Sciatic nerve (tissue), 2 donors: ENCODE measurements at places on chromosomes 1 and 21.

DNA sequence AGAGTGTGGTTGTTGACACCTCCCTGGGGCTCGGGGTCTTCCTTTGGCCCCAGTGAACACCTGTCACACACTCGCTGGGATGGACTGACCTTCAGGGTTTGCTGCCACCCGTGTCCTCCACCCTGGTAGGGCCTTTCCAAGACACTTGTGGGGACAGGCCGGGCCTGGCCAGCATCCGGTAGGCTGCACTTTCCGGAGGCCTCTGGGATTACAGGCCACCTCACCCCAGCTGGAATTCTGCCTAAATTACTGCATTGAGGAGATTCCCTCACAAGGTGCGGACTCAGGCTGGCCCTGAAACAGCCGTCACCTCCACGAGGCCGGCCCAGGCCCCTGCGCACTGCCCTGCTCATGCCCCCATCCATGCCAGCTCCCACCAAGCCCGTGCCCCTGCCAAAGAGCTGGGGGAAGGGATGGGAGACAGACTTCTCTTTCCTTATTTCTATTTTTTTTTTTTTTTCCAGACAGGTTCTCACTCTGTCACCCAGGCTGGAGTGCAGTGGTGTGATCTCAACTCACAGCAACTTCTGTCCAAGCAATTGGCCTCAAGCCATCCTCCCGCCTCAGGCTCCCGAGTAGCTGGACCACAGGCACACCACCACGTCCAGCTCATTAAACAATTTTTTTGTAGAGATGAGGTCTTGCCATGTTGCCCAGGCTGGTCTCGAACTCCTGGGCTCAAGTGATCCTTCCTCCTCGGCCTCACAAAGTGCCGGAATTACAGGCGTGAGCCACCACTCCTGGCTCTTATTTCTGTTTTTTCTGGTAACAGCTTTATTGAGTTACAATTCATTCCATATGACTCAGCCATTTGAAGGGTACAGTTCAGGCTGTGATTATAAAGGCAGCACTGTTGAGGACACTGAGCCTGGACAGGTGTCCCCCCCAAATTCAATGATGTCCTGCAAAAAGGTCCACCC is 11.3 kb downstream of the CSTB start:
- DNase-seq: no peak

GRCh38 chr1:43241413-43241836 is 28.4 kb upstream of the TMEM125 start:
- DNase-seq: no peak

DNA sequence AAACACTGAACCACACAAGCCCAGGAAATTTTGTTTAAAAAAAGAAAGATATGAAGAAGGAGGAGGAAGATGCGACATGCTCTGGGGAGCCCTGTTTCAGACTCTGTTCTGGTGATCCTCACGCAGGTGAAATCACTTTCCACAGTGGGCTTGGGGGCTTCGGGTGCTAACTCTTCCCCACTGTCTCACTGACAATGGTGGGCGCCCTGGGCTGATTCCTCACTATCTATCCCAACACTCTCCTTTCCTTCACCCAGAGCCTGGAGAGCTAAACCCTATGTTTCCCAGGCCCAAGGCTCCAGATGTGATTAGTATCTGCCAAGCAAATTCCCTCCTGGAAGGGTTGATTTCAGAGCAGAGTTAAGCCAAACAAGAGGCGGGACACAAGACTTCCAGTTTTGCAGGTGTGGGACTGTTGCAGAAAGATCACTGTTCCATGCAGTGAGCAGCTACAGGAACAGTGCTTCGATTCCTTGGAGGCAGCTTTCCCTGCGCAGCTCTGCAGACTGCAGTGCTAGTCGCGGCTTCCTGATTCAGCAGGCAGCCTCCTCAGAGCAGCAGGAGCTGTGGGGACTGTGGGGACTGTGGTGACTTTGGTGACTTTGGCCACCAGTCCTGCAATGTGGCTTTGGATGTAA is 168.3 kb downstream of the RHOU start:
- DNase-seq: no peak

- no peak for DNase-seq
Measured at GRCh38 chr21:28086861-28087581, 905.7 kb downstream of the LTN1 start.

GRCh38 chr1:76998582-76999223 is 131.4 kb downstream of the ST6GALNAC5 start:
- DNase-seq: no peak

GRCh38 chr1:193355178-193355577 is 168.8 kb upstream of the B3GALT2 start:
- DNase-seq: no peak

- DNase-seq: no peak
Measured at GRCh38 chr21:36628761-36629460, 70.0 kb upstream of the SIM2 start.

GRCh38 chr1:53860967-53861411 is 22.9 kb upstream of the NDC1 start:
- DNase-seq: no peak

DNA sequence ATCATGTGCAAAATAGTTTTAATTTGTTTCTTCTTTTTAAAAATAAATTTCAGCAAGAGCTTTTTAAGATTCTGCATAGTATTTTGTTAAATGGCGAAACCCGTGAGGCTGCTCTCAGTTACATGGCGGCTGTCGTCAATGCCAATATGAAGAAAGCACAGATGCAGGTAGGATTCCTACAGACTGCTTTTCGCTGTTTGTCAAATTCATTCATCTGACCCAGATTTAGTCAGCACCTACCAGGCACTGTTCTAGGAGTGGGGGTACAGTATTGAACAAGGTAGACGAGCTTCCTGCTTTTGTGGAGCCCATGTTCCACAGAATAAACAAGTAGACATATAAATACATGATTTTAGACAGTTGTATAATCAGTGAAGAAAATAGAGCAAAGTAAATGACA is 78.1 kb upstream of the KIF1B start:
- no peak for DNase-seq

- DNase-seq: no peak
Measured at GRCh38 chr1:236795757-236796667, 920 bp downstream of the MTR start.

- no peak for DNase-seq
Measured at GRCh38 chr1:44881011-44881632, 38.1 kb upstream of the PTCH2 start.

DNA sequence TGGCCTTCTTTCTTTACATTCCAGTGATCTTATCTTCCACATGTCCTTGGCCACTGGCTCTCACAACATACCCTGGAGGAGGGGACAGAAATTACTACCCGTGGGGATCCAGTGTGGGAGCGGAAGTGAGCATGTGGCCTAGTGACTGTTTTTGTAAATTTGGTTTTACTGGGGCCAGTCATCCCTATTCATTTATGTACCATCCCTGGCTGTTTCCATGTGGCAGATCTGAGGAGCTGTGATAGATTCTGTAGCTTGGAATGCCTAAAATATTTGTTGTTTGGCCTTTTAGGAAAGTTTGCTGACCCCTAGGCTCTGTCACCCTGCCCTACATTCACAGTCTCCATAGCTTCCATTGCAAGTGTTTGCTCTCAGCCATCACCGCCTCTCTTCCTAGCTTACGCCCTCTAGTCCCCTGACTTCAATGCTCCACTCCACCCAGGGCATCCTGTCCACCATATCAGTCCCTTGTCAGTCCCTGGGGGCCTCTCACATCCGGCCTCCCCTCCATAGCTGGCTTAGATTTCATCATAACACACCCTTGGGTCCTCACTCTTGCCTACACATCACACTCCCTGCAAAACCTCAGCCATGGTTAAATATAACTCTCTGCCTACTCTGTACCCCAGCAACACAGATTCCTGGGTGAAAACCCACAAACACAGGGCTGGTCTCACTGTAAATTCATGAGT is 25.8 kb downstream of the DHCR24 start:
- no peak for DNase-seq

GRCh38 chr1:219703368-219703639 is 90.4 kb upstream of the ZC3H11B start:
- no peak for DNase-seq

DNA sequence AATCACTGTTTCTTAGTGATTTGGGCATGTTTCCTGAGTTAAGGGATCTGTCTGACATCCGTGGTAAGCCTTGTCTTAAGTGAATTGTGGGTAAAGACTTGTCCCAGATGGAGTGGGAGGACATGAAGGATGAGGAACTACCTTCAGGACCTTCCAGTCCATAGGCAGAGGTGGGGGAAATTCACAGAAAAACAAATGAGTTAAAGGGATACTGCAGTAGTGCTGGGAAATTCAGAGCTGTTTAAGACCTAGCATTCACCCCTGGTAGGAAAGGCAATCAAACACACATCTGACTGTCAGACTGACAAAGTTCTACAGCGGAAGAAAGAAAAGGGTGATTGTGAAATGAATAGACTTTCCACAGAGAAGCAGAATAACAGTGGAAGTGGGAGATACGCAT is 3.0 kb downstream of the GNAT2 start:
- DNase-seq: no peak

DNA sequence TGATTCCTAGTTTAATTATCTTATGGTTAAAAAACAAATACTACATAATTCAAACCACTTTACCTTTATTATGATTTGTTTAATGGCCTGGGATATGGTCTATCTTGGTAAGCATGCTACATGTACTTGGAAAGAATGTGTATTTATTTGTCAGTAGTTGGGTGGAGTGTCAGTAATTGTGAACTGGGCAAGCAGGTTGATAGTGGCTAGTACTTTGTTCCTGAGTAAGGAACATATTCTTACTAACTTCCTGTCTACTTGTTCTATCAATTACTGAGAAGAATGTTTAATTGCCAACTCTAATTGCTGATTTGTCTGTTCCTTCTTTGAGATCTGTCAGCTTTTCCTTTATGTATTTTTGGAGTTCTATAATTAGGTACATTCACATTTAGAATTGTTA is 49.2 kb upstream of the ABCG1 start:
- DNase-seq: no peak

DNA sequence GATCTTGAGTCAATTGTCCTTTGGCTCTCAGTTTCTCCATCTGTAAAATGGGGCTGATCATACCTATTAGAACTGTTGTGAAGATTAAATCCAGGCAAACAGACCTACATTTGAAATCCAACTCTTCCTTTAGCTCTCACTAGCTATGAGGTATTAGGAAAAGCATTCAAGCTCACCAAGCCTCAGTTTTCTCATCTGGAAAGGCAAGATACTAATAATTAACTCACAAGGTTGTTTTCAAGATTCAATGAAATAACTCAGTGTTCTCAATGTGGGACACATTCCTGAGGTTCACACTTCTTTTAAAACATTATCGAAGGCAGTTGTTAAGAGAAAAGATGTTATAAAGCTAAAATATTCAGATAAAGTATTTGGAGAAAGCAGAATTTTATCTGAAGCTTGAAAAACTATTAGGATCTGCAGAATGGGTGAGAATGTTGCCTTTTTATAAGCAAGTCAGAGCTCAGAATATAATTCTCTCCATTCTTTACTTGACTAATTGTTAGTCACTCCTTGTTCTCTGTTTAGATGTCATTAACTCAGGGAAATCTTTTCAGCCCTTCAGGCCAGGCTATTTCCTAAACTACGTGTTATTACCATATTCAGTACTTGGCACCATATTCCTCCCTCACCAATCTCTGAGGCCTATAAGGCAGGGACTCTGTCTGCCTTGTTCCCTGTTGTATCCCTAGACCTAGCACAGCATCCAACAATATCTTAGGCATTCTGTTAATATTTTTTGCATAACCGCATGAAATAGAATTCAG is 72.0 kb upstream of the VAV3 start:
- DNase-seq: no peak

- no peak for DNase-seq
Measured at GRCh38 chr21:29230551-29231261, 68.0 kb upstream of the BACH1 start.

DNA sequence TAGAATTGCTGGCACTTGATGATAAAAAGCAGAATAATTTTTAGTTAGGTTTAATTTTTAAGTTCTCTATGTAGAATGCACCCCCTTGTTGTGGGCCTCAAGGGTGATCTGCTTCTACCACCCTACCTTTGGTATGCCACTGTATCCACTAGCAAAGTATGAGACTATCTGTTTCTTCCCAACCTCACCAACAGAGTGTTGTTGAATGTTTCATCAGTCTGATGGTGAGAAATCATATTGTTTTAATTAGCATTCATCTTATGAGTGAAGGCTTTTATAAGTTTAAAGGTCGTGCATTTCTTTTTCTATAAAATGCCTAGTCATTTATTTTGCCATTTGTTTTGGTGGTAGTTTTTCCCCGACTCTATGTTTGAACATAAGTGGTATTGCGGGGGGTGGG is 141.0 kb downstream of the MAGI3 start:
- no peak for DNase-seq

- DNase-seq: no peak
Measured at GRCh38 chr1:111802110-111802509, 46.4 kb downstream of the DDX20 start.

DNA sequence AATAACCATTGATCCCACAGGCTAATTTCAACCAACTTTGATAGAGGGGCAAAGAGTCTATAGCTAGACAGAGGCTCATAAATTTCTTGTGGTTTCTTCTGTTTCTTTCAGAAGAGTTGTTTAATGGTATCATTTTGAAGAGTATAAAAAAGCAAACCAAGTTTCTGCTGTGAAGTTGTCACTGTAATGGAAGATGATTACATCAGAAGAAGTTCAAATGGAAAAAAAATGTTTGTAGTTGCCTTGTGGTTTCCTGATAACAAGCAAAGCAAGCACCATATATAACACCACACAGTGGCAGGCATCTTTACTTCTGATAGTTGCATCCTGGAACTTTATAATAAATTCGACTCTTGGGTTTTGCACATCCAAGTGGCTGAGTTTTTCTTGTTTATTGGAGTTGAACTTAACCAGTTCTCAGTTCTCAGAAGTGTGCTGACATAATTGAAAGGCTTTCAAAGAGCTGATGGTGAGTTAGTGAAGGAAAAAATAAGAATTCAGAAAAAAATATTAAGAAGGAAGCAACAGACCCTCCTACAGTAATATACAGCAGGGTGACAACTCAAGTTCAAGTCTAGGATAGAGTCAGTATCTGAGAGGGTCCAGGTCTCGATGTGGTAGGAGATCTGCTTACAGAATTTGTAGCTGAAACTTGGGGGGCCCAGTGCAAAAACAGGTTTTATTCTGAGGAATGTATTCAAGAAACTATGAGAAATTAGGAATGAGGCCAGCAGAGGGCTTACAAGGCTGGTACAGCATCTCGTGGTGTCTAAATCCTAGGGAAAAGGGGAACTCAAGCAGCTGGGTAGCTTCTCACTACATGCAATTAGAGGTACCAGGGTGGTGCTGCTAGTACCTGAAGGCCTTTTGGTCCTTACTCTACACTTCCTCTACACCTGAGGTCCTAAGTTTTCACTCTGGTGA is 123.5 kb downstream of the CRB1 start:
- DNase-seq: no peak

- no peak for DNase-seq
Measured at GRCh38 chr1:84021822-84022221, 22.9 kb upstream of the TTLL7 start.

GRCh38 chr1:15935056-15935950 is 40.6 kb downstream of the ZBTB17 start:
- DNase-seq: no peak

GRCh38 chr1:19229828-19230325 is 19.8 kb upstream of the UBR4 start:
- DNase-seq: no peak

- DNase-seq: no peak
Measured at GRCh38 chr1:234313171-234313570, 60.1 kb upstream of the COA6 start.

GRCh38 chr21:40284409-40284808 is 417.2 kb downstream of the PCP4 start:
- no peak for DNase-seq
